ENCODE measurements at places on chromosomes 2 and 18.

DNA sequence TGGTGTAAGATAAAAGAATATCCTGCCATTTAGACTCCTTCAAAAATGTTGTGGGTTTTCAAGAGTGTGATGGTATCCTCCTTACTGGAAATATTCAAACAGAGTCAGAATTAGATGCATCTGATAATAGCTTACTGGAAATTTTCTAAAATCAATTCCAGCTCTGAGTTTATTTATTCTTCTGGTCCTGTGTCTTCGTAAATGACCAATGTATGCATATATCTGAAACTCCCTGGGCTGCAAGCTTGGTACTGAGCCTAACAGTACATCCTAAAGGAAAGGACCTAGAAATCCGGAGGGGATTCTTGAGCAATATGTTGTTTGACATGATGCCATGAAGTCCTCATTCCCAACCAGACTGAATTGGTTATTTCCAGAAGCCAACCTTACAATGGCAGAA, 130.4 kb downstream of the KCNE4 start:
- DNase-seq, result no peak

DNA sequence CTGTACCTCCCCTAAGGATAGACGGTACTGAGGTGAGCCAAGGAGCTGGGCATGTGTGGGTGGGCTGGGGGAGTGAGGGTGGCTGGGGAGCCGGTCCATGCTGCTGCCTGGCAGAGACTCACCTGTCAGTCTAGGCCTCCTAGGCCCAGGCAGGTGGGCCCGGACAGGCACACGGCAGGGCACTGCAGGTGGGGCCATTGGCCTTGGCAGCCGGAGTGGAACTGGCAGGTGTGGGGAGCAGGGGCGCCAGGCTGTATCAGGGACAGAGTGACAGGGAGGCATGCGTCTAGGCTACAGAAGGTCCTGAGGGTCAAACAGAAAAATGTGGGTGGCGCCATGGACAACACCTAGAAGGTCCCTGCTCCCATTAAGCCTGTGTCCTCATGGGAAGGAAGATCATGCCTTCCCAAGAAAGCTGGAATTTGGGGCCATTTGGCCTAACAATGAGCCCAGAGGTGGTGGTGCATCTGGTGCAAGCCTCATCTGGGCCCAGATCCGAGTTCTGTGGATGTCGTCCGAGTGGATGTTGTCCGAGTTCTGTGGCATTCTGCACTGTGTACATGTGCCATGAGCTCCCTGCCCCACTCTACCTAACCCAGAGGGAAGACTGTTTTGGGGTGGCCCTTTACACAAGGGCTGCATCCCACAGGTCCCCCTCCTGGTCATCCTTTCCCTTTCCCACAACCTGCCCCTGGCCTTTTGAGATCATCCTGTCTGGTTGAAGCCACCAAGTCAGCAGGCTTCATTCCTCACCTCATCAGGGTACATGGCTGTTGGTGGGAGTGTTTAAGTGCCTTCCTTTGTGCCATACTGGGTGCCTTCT, 249.7 kb downstream of the GLI2 start:
- DNase-seq, result no peak

GRCh38 chr2:159807183-159808031, 9.4 kb upstream of the CD302 start:
- DNase-seq, result peak; percentile 22

- DNase-seq, result peak; percentile 55
Measured at GRCh38 chr2:139083121-139083520, 302.9 kb upstream of the NXPH2 start.

GRCh38 chr18:48943333-48943732, 7.4 kb downstream of the SMAD7 start:
- no peak for DNase-seq

DNA sequence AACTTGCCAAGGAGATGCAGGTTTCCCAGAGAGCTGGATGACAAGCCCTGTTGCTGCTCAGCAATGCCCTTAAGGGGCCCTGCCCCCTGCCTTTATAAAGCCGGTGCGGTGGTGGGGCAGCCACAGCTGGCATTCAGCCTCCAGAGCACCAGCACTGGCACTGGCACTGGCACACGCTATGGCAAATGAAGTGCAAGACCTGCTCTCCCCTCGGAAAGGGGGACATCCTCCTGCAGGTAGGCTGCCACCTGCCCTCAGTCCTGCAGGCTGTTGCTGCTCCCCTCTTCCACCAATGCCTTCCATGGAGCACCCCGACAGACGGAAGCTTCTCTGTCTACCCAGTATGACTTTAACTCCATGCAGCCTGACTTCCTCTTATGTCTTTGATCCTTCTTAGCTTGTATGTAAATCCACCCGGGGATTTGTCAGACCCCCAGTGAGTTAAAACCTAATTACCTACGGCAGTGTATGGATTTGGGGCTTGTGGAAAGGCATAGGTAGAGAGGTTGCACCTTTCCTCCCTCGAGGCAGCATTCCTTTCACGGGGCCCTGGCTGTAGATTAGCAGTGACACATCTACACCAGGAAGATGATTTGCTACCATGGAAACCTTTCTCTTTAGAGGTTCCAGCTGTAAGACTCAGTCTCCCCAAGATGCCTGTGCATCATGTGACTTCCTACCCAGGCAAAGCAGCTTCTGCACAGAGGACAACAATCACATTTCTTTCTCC, at the start of gene DAPL1:
Gene DAPL1 (plus strand): TSS at position 123 of the 730 bp plus-strand sequence. CDS start 56 bp downstream, at position 179.
- peak; percentile 61 for DNase-seq

DNA sequence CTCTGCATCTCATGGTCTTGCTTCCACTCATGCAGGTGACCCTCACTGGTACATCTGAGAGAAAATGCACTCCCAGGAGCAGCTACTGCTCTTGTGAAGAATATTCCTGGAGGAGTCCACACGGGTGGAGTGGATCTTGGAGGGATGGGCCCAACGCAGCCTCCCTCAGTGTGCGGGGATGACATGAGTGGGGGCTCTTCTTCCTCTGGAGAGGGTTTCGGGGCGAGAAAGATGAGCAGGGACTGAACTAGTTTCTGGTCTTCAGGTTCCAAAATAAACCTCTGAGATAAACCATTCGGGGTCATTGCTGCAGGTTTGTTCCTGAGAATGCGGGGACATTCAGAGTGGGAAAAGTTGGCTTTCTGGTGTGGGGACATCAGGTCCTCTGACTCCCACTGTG, 39.1 kb downstream of the COPS8 start:
- no peak for DNase-seq

GRCh38 chr2:73386894-73387636, 1.4 kb downstream of the ALMS1 start:
- peak; percentile 10 for DNase-seq

DNA sequence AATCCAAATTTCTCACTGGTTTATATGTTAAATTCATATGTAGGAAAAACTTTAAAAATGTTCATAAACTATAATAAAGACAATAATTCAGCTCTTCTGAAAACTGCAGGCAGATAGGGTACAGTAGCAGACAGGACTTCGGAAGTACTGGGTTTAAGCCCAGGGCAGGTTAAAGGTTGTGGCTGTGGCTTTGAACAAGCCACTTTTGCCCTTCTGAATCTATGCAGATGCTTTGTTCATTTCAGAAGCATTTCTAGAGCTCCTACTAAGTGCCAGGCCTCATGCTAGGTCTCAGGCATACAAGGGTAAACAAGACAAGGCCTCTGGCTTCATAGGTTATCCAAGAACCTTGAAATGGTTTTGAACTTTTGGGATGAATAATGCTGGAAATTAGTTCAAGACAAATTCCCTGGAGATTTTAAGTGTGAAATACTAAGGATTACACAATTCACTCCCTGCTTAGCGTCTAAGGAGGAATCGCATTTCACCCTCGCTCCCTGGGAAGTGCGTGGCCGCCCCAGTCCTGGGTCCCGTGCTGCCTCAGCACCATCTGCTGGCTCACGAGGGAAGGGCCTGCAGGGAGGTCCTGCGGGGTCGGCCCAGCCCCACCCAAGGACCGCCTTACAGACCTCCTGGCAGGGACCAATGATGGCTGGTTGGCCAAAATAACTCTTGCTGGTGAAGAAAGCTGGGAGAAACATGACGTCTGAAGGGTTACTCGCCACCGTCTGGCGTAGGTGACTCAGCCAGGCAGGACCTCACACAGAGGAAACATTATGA, 67.7 kb upstream of the L3MBTL4 start:
- no peak for DNase-seq

DNA sequence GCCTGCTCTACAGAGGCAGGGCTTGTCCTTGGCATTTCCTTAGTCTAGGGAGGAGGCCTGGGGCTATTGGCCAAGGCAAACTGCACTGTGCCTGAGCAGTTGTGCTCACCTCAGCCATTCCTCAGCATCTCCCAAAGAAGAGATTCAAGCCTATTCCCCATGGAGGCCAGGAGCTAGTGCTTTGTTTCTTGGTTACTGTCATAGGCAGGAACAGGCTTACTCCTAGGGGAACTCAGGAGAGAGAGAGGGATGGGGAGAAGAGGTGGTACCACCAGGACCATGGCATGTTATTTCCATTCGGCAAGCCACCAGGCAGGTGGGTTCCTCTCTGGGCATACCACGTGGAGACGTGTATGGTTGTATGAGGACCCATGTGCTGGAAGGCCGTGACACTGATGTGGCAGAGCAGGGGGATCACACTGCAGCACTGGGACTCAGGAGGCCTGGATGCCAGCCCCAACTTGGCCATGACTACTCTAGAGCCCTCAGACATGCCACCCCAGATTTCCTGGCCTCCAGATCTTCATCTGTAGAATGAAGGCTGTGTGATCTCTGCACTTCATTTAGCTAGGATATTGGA, 233.7 kb downstream of the LOXHD1 start:
- no peak for DNase-seq

- DNase-seq, result no peak
Measured at GRCh38 chr2:24478243-24478642, 12.8 kb upstream of the NCOA1 start.

DNA sequence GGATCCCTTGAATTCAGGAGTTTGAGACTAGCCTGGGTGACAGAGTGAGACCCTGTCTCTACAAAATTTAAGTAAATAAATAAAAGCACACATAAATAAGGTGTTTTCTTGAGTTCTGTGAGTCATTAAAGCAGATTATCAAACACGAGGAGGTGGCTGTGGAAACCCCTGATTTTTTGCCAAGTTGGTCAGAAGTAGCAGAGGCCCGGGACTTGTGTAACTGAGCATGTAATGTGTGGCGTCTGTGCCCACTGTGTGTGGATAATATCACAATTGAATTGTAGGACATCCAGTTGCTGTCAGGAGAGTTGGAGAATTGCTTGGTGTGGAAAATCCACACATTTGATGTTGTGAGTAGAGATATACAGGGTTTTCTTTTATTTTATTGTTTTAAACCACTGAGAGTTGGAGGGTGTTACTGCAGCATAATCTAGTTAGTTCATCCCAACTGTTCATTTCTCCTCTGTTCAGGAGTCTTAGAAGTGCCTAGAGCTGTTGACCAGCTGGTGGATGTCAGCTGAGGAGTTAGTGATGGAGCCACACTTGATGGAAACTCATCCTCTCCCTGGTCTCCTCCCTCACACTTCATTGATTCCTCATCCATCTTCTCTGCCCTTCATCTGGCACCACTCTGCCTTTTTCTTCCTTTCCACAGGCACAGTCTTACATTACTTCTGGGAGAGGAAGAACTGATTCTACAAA, 45.9 kb upstream of the RHOB start:
- DNase-seq, result no peak

DNA sequence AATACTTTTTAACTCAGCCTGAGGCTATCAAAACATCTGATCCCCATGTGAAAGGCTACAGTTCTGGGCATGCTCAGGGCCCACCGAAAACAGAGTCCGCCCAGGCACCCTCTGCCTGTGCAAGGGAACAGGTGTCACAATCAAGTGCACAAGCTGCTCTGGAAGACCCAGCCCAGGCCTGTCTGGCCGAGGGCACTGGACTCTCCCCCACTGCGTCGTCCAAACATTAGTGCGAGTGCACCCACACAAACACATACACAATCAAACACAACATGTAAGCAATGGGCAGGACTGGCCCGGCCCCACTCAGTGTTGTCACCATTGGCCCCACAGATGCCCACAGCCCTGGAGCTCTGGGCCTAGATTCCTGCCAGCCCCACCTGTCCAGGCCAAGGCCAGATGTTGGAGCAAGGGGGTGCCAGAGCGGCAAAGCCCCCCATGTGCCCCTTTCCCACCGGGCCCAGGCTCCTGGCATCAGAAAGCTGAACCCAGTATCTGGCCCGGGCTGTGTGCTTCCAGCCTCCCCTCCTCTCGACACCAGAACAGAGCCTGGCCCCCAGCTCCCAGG, 617 bp upstream of the ALPG start:
- DNase-seq, result no peak

GRCh38 chr2:42064417-42064942, 16.7 kb downstream of the PKDCC start:
- no peak for DNase-seq

GRCh38 chr18:2906704-2907549, 60.1 kb downstream of the EMILIN2 start:
- no peak for DNase-seq

GRCh38 chr2:57859755-57860154, 186.9 kb upstream of the VRK2 start:
- no peak for DNase-seq

GRCh38 chr2:68762100-68762499, 27.5 kb downstream of the ARHGAP25 start:
- DNase-seq, result no peak

DNA sequence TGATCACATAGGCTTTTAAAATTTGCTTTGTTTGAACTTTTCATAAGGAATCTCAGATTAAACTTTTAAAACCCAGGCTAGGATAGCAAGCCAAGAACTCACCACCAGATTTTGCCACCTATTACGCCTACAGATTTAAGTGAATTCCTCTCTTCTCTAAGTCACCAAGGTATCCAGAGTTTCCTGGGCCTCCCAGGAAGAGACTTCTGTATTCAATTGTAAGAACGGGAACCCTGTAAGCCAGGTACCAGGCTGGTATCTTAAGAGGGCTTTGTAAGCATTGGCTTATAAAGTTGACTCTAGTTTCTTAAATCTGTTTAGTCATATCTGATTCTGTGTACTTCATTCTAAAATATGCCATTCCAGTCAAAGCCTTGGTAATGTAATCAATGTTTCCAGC, 285.1 kb downstream of the MBD5 start:
- no peak for DNase-seq

GRCh38 chr18:8767340-8767739, 62.0 kb downstream of the MTCL1 start:
- DNase-seq, result no peak

GRCh38 chr2:11410101-11410500, 55.9 kb downstream of the E2F6 start:
- no peak for DNase-seq

DNA sequence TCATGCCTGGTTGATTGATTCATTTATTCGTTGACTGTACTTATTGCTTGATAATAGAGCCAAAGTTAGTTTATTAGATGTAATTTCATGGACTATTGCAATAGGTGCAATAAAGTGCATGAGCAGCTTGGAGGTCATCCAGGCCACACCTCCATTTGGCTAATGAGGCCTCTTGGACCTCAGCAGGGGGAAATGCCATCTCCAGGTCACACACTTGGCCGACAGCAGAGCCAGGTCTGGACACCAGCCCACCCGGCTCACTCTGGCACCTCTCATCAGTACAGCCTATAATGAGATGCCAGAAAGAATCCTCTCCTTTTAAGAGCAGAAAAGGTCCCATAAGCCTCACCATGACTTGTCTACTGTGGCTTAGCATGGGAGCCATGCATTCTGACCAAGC, 71.2 kb upstream of the AFF3 start:
- no peak for DNase-seq

- DNase-seq, result no peak
Measured at GRCh38 chr2:226813148-226813701, 13.6 kb upstream of the IRS1 start.
